Hindlimb muscle (tissue), 1 donor: ENCODE measurements at places on chromosomes 5 and 9. TPM values are rescaled to one million over a fixed set of nuclear protein-coding genes. Genes with fewer than 3 reads are reported as not detected.

IFNA13 gene
- not detected for polyA plus RNA-seq

EDIL3 gene
- polyA plus RNA-seq = 13.2 TPM

MUSK gene
- 10.2 TPM for polyA plus RNA-seq

GRCh38 chr9:72773570-72773969, 179.3 kb downstream of the ALDH1A1 start:
- no peak for DNase-seq
